MM.1S (cell line): ENCODE measurements at places on chromosomes 7 and 10.
A peak's percentile ranks its signal among the peaks of the same experiment; 100 is the strongest.

DNA sequence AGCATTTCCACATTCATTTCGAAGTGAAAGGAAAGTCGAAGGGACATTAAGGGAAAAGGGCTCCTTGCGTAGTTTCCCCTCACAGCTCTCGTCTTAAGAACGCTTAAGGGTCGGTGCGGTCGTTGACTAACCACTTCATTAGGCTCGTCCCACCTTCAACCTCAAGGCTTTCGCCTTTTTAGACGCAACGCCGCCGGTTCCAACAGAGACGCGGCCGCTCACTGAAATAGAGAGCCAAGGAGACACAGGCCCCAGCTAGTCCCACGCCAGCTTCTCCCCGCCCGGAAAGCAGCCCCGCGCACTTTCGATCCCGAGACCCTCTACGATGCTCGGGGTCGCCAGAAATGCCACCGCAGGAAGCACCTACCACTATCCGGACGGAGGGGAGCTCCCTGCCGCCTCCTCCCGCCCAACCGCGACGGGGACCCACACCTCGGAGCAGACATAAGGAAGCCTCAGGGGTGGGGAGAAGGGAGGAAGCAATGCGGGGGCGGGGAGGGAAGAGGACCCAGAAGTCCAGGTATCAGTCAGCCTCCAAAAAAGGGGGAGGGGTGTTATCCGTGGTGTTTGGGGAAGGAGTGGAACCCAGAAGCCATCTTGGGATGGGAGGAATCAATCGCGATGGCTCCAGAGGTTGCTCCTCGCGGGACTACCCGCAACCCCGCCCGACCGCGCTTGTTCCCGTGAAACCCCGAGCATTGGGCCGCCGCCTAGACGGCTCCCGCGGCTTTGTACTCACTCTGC is 559 bp downstream of the TRA2A start:
- no peaks in the 10 kb centered on the region for H3K27me3 ChIP-seq
- H3K27ac ChIP-seq, result peak overlapping the region; percentile 90
- no peaks in the 10 kb centered on the region; the same call in 1 of the 2 replicates for H3K36me3 ChIP-seq

GRCh38 chr7:157996359-157997079 is 591.1 kb downstream of the PTPRN2 start:
- peaks cover 9% of the 10 kb centered on the region; the same call in 1 of the 2 replicates for H3K4me1 ChIP-seq
- H3K4me3 ChIP-seq, result no peak overlapping the region

DNA sequence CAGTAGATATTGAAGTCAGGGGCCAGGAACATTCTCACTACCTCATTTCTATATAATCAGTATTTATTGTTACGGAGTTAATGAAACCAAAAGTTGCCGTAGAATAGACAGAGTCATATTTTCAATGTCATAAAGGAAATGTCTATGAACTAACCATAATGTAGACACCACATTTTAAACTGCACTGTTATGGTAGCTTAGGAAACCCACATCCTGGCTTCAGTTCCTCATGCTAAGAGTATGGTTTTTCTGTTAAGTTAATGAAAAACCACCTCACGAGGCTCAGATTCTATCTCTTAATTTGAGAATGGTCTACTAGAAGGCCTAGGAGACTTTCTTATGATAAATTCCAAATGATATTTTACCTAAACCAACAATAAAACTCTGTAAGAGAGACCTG is 166.5 kb downstream of the TMEM26 start:
- no peaks in the 10 kb centered on the region for H3K36me3 ChIP-seq
- DNase-seq, result peak; percentile 82
- peak overlapping the region; percentile 51; the same call in 1 of the 2 replicates for H3K27ac ChIP-seq

DNA sequence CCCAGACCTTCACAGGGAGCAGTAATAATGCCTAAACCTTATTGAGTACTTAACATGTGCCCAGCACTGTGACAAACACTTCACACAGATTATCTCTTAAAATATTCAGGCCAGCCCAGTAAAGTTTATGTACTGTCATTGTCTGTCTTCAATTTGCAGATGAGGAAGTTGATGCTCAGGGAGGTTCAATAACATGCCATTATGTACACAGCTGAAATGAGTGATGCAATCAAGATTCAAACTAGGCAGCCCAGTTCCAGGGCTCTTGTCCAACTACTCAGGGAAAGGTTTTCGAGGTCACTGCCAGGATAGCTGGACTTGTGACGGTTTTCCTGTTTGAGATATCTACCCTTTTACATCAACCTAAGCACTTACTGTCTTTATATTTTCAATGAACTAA is 56.1 kb downstream of the AUTS2 start:
- no peaks in the 10 kb centered on the region for H3K27me3 ChIP-seq
- no peaks in the 10 kb centered on the region for H3K4me1 ChIP-seq
- H3K27ac ChIP-seq, result no peak overlapping the region
- no peaks in the 10 kb centered on the region for H3K36me3 ChIP-seq

DNA sequence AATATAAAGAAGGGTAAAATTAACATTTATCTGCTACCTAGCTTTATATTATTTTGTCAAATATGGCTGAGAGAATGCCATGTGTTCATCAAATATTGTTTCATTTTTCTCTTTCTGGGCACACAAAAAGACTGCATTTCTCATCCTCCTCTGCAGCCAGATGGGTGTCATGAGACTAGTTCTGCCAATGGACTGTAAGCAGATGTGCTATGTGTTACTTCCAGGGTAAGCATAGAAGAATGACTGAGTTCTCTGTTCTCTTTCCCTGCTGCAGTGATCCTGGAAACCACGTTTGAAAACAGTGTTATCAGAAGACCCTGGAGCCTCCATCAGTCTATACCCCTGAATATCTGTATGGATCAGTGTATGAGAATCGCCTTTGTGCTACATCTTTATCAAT is 24.1 kb upstream of the SLK start:
- H3K4me1 ChIP-seq, result no peaks in the 10 kb centered on the region
- H3K27me3 ChIP-seq, result no peaks in the 10 kb centered on the region
- DNase-seq, result no peak
- no peak overlapping the region for H3K27ac ChIP-seq

- no peak overlapping the region for H3K27ac ChIP-seq
- H3K27me3 ChIP-seq, result no peaks in the 10 kb centered on the region
- no peak overlapping the region for H3K4me3 ChIP-seq
- H3K4me1 ChIP-seq, result no peaks in the 10 kb centered on the region
Observed at GRCh38 chr10:122567056-122567660, 6.6 kb downstream of the DMBT1 start.

GRCh38 chr10:97456034-97456685 is 10.2 kb downstream of the ZDHHC16 start:
- peaks cover 21% of the 10 kb centered on the region for H3K36me3 ChIP-seq
- no peak overlapping the region for H3K27ac ChIP-seq
- no peak for DNase-seq
- no peak overlapping the region for H3K4me3 ChIP-seq
- no peaks in the 10 kb centered on the region for H3K27me3 ChIP-seq

DNA sequence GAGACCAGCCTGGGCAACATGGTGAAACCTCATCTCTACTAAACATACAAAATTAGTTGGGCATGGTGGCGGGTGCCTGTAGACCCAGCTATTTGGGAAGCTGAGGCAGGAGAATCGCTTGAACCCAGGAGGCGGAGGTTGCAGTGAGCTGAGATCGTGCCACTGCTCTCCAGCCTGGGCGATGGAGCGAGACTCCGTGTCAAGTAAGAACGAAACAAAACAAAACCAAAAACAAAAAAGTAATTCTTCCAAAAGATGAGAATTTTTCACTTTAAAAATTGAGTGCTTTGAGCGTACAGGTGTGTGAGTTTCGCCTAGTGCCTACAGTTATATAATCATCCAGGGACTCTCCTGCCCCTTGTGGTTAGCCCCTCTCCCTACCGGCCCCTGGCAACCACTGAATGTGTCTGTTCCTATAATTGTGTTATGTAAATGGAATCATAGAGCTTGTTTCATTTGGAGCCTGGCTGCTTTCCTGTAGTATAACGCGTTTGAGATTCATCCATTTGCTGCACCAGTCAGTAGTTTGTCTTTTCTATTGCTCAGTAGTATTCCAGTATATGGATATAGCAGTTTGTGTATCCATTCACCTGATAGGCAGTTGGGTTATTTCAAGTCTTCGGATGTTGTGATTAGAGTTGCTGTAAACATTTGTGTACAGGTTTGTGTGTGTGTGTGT is 80.0 kb downstream of the RBM33 start:
- no peaks in the 10 kb centered on the region; the same call in 1 of the 2 replicates for H3K36me3 ChIP-seq
- H3K4me3 ChIP-seq, result no peak overlapping the region
- H3K27ac ChIP-seq, result no peak overlapping the region
- no peaks in the 10 kb centered on the region for H3K4me1 ChIP-seq
- no peak for DNase-seq
- H3K27me3 ChIP-seq, result no peaks in the 10 kb centered on the region

DNA sequence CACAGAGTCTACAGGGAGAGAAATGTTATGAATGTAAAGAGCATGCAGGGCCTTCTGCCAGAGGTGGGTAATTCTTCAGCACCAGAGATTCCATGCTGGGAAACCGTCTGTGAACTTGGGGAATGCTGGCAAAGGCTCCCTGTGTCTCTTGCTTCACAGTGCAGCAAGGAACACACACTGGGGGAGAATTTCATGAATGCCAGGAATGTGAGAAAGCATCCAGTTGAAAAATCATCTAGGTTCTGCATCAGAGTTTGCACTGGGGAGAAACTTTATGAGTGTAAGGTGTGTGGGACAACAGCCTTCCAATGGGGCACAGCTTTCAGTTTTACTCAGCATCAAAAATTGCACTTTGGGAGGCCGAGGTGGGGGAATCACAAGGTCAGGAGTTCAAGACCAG is 224.3 kb upstream of the IGFBP3 start:
- H3K36me3 ChIP-seq, result no peaks in the 10 kb centered on the region
- DNase-seq, result no peak
- peaks cover 16% of the 10 kb centered on the region for H3K4me1 ChIP-seq
- H3K27me3 ChIP-seq, result no peaks in the 10 kb centered on the region

DNA sequence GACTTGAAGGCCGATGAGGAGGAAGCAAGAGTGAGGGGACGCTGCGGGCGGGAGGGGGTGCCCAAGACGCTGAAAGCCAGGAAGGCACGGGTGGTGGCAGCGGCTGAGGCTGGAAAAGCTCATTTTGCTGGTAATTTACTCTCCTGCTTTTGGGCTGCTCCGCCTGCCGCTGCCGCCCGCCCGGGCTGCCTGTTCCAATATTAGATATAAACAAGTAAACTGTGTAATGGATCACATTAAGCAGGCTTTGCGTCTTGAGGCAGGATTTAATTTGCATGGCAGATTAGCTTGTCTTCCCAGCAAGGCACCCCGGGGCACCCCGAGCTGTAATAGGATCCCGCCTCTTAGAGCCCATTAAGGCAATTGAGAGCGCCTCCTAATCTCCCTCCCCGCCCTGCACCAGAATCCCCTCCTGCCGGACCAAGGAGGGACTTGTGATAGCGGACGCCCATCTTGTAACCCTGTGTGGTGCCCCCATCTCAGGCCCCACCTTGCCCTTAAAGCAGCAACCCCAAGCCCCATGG is 46.1 kb upstream of the SLF2 start:
- H3K27me3 ChIP-seq, result peaks cover 69% of the 10 kb centered on the region
- H3K36me3 ChIP-seq, result no peaks in the 10 kb centered on the region
- no peak for DNase-seq
- no peaks in the 10 kb centered on the region for H3K4me1 ChIP-seq

- H3K27ac ChIP-seq, result no peak overlapping the region
- H3K27me3 ChIP-seq, result no peaks in the 10 kb centered on the region
- no peak overlapping the region for H3K4me3 ChIP-seq
- DNase-seq, result peak; percentile 35
Observed at GRCh38 chr10:18362892-18363291, 222.7 kb downstream of the CACNB2 start.

DNA sequence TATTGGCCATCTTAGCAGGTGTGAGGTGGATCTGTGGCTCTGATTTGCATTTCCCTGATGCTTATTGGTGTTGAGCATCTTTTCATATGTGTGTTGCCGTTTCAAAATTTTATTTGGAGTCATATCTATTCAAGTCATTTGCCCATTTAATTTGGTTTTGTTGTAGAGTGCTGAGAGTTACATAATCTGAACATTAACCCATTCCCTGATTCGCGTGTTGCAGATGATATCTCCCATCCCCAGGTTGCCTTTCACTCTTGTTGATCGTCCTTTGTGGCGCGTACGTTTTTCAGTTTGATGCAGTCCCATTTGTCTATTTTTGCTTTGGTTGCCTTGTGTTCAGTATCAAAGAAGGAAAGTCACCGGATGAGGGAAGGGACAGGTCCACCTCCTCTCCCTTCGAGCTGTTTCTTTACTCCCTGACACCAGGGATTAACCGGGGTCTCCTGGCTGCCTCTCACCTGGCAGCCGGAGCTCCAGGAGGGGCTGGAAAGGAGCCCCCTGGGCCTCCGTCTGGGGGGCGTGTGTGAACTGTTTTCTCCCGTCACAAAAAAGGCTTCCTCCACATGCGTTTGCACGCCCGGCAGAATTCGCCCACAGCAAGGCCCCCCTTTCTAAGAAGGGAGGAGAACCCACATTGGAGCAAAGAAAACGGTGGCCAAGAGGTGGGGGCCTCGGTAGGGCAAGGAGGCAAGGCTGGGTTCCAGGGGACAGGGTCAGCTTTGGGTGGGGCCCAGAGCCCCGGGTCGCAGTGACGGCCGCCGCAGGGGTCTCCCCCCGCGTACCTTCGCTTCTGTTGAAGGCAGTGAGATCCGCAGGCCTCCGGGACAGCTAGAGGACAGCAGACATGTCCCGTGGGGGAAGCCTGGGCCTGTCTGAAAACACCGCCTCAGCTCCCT is 8.3 kb downstream of the MNX1 start:
- no peak overlapping the region for H3K27ac ChIP-seq
- DNase-seq, result peak; percentile 4
- H3K4me1 ChIP-seq, result no peaks in the 10 kb centered on the region
- no peaks in the 10 kb centered on the region for H3K36me3 ChIP-seq

DNA sequence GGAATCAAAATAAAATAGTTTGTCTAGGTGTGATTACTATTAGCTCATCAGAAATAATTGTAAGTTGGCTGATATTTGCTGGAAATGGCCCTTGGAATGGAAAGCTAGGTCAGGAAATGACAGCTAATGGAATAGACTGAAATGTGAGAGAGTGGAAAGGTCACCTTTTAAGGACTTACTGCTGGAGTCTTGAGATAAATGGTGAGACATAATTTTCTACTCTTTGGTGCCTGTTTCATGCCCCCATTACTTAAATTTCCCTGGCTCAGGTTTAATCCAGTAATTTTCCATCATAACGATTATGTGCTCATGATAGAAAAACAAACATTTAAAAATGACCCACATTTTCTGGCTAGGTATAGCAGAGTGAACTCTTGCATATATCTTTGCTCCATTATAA is 123.6 kb downstream of the ADAM22 start:
- no peak overlapping the region for H3K27ac ChIP-seq
- DNase-seq, result no peak
- H3K36me3 ChIP-seq, result no peaks in the 10 kb centered on the region
- H3K27me3 ChIP-seq, result no peaks in the 10 kb centered on the region
- no peak overlapping the region for H3K4me3 ChIP-seq

DNA sequence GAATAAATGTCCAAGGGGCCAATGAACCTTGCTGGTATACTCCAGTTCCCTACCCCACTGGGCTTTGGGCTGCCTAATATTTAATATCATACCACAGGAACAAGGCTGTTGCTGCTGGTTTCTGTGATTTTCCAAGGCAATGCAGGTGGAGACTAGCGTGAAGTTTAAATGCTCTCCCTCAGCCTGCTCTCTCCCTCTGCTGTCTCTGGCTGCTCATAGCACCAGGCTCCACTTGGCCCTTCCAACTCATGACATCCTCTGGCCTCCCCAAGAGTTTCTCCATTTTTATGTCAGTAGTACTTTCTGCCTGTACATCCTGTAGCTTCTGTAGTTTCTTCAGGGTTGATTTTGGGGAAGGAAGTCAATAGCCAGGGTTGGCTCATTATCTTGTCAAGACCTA is 103.5 kb downstream of the LHFPL3 start:
- H3K27ac ChIP-seq, result no peak overlapping the region
- H3K4me1 ChIP-seq, result no peaks in the 10 kb centered on the region
- no peak for DNase-seq
- H3K4me3 ChIP-seq, result no peak overlapping the region
- no peaks in the 10 kb centered on the region for H3K36me3 ChIP-seq

- no peak overlapping the region for H3K4me3 ChIP-seq
- DNase-seq, result peak; percentile 48
- no peaks in the 10 kb centered on the region for H3K4me1 ChIP-seq
- no peaks in the 10 kb centered on the region for H3K36me3 ChIP-seq
- no peak overlapping the region for H3K27ac ChIP-seq
Observed at GRCh38 chr10:58741673-58742072, 229.0 kb downstream of the BICC1 start.
